KG1 (cell line): ENCODE measurements at places on chromosomes 1 and 21.

GRCh38 chr1:221449801-221450470 is 292.0 kb downstream of the DUSP10 start:
- no peak for DNase-seq

DNA sequence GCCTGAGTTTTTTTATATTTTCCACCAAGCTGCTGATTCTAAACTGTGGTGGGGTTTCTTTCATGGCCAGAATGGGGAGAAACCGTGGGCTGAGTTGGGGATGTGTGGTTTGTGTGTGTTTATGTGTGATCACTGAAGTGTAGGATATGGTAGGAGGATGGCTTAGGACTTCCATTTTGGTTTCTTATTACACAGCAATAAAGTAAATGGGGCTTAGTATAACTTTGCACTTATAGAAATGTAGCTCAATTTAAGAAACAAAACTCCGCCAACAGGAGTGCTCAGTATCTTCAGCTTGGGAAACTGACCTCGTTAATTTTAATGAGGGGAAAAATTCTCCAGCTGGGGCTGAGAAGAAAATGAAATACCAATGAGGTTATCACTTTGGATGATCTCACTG is 77.8 kb downstream of the PBX1 start:
- DNase-seq, result no peak

DNA sequence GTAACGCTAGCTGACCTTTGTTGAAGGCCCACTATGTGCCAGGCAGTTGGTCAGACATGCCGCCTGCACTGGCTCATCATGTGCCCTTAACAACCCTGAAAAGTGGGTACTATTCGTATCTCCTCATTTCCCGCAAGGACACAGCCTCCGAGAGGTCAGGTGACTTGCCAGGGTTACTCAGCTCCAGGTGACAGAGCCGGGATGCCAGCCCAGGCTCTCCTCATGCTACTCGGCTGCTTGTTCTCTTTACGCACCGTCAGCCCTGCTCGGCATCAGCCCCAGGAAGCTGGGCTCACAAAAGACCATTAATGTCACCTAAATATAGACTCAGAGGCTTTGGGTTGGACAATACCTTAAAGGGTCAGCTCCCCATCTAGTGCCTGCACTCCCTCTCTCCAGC is 29.0 kb downstream of the GRHL3 start:
- no peak for DNase-seq

GRCh38 chr1:180540697-180541594 is 17.8 kb upstream of the OVAAL start:
- no peak for DNase-seq

- DNase-seq, result no peak
Observed at GRCh38 chr1:223714849-223715603, 2.7 kb downstream of the CAPN2 start.

GRCh38 chr1:1411626-1412025 is 4.5 kb upstream of the MRPL20 start:
- DNase-seq, result no peak

- no peak for DNase-seq
Observed at GRCh38 chr1:91779548-91780021, 106.4 kb downstream of the TGFBR3 start.
